ENCODE measurements at places on chromosomes 1 and 21.

GRCh38 chr1:231193710-231194340 lies 32.0 kb downstream of the TRIM67 start:
- DNase-seq, result no peak

GRCh38 chr1:167924543-167925231 lies 10.8 kb upstream of the ADCY10 start:
- DNase-seq, result no peak

GRCh38 chr1:248576260-248576980 lies 1.9 kb upstream of the OR2T34 start:
- DNase-seq, result no peak

DNA sequence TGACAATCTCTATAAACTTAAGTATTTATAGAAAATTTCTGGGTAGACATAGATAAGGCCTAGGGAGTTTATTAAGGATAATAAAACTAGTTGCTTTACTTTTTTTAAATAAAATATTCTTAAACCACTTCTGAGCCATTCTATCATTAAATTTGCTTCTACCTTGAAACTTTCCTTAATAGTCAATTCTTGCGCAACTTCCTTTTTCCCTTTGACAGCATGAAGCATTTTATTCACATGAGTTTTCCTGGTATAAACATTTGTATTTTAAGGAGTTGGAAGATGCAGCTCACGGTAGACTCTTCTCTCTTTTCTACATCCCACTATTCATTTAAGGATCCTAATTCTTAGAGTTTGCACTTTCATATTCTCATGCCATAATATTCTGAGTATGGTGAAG lies 75.8 kb upstream of the DPH5 start:
- DNase-seq, result no peak

DNA sequence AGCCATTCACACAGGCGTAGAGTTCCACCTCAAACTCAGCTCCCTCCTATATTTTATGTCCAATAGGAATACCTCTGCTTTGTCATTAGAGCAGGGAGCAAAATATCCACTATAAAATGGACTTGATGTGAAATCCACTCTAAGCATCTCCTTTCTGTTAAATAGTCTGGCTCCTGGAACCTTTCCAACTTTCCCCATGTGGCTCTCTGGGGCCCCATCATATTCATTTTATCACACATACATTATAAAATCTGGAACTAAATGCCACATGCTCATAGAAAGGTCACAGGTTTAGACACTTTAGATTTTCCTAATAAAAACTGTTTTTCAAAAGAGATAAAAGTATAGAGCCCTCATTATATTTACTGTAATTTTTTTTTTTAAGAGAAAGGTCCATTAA lies 82.1 kb downstream of the PTPN14 start:
- DNase-seq, result no peak

DNA sequence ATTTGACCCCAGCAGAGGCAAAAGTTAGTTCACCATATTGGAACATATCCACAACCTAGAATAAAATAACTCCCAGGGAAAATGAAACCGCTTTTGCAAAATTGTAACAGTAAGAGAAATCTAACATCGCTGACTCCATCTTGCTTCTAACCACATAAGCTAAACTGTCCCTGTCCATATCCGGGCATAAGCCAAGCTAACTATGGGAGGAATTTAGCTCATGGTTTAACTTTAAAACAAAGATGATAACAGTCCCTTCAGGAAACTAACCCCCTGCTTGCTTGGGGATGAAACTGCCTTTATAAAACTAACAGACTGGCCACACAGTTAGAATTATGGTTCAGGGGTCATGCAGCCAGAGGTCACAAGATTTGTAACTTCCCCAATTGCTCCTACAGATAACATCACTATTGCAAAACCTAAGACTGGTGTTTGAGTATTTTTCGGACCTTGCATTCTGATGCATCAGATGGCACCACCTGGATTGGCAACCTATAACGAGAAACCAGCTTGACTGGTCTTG lies 46.3 kb downstream of the TESK2 start:
- no peak for DNase-seq

DNA sequence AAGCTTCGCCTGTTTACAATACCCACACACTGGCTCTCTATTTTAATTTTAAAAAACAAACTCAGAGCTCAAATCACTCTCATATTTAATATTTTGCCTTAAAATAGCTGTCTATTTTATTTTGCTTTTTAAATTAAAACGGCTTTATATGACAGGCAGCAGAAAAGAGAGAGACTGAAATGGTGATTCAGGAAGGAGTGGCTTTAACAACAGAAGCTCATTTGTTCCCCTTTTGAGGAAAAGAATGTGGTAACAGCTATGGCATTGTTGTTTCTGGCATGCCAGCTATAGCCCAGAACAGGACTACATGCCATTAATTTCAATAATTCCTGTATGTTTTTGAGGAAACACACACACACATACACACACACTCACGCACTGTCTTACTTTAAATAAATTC lies 234.2 kb upstream of the PTBP2 start:
- no peak for DNase-seq

DNA sequence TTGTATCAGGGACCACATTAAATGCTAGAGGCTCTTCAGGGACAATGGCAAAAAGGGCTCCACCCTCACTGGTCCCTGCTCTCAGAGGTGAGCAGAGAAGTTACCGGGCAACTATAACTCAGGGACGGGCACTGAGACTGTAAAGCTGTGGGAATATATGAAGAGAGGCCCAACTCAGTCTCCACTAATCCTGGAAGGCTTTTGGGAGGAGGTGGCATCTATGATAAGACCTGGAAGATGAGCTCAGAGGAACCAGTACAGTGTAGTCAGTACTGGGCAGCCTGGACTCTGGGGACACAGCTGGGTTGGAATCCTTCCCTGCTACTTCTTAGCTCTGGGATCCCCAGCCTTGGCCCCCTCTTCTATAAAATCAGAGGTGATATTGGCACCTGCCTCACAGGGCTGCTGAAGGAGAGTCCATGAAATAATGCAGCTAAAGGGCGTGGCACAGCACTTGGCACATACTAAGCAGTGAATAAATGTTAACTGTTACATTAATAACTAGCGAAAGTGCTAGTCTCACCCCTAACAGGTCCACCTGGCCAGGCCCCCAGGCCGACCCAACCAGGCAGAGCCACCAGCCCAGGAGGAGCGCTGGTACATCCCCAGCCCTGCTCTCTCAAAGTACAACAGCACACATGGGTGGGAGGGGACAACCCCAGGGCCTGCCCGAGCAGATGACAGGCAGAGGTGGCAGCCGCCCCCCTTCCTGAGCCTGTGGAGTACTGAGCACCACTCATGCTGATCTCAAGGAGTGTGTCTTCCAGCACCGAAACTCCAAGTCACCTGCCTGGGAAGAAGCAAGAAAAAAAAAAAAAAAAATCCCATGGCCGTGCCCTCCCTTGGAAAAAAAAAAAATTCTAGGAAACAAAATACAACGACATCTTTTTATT lies 62.7 kb downstream of the CASZ1 start:
- DNase-seq, result no peak

- DNase-seq, result no peak
Observed at GRCh38 chr21:30408782-30409494, 13.1 kb downstream of the KRTAP13-1 start.

DNA sequence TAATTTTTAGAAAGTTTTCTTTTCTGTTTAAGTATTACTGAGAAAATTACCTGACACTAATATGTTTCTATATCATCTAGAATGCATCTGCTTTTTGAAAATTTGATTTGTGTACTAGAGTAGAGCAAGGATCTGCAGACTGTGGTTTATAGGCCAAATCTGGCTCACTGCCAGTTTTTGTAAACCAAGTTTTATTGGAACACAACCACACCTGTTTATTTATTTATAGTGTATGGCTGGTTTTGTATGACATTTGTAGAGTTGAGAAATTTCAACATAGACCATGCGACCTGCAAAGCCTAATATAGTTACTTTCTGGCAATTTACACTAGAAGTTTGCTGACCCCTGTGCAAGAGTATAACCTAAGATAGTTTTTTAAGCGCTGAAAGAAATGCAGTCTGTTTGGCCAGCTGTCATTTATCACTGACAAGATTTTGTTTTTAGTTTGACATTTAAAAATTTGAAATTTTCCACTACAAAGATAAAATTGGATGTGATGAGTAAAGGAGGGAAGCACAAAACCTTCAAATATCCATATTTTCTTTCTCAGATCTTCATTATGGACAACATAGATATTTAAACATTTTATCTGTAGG lies 36.1 kb upstream of the CACYBP start:
- no peak for DNase-seq

GRCh38 chr1:223827193-223827663 lies 18.5 kb downstream of the TP53BP2 start:
- DNase-seq, result no peak

GRCh38 chr1:64133036-64133435 lies 70.4 kb upstream of the UBE2U start:
- no peak for DNase-seq
